ENCODE measurements at places on chromosomes 2 and 18.

- no peak for DNase-seq
These were observed 56.4 kb upstream of the STPG4 start for GRCh38 chr2:47211497-47212011.

DNA sequence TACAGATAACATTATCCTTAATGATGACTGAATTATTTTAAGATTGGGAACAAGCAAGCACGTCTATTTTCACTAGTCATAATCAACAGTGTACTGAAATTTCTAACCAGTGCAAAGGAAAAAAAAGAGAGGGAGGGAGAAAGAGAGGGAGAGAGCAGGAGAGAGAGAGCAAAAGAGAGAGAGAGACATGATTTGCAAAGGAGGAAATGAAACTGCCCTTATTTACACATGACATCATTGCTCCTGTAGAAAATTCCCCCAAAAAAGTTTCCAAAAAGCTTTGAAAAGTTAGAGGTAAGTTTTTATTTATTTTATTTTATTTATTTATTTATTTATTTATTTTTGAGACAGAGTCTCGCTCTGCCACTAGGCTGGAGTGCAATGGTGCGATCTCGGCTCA is 355.3 kb upstream of the CELF4 start:
- DNase-seq, result no peak

DNA sequence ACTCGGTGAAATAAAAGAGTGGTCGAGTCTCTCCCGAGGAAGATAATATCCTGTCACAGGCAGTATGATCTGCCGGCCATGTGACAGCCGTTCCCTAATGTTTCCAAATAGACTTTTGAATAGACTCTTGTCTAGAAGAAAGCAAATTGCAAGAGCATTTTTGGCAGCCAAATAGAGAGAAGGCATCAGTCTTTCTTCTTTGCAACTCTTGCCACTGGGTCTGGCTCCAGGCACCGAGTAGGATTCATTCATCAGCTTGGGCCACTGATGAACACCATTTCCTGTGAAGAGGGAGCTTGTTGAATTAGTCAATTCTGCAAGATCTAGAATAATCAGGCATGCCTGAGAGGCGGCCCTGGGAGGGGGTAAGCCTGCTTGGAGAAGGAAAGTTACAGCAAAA is 165.6 kb downstream of the KLHL29 start:
- DNase-seq, result no peak

DNA sequence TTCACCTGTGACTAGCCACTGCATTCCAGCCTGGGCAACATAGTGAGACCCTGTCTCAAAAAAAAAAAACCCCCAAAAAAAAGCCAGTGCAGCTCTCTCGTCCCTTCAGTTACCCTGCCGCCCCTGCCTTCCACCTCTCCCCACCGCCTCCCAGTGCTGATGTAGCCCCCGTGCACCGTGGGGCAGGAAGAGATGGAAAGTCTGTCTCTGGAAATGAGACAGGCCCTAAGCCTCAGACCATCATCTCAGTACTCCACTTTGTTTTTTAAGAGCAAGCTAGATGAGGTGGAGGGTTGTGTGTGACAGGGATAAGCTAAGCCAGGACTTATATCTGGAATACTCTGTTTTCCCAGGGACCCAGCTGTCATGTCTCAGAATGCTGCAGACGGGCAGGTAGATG is 32.0 kb downstream of the MERTK start:
- no peak for DNase-seq

- no peak for DNase-seq
These were observed 27.4 kb upstream of the CCNYL1 start for GRCh38 chr2:207683879-207684627.

DNA sequence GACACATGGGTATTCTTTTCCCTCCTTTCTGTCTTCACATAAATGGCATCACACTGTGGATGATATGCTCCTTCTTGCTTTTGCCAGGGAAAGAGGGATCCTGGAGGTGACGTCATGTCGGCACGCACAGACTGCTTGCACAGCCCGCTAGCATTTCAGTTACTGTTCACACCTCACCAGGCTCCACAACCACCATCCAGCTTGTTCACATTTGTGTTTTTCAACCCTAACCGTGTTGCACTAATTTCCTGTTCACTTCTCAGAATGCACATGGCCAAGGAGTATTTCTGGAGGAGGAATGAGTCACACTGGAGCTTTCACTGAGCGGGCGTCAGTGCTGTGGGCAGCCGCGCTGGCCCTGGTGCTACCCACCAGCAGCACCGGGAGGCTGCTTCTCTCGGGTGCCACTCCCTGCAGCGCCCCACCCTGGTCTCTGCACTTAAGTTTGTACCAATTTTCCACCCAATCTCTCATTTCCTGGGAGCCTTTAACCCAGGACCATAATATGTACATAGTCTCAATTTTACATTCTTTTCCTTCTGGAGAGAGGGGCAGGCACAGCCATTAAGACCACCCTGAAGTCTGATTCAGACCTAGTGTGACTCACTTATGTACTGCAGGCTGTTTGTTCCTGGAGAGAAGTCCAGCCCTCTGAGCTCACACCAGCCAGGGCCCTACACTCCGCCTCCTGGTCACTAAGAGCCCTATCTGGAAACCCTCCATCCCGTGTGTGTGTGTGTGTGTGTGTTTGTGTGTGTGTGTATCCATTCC is 65.1 kb downstream of the MBP start:
- DNase-seq, result peak; percentile 80

DNA sequence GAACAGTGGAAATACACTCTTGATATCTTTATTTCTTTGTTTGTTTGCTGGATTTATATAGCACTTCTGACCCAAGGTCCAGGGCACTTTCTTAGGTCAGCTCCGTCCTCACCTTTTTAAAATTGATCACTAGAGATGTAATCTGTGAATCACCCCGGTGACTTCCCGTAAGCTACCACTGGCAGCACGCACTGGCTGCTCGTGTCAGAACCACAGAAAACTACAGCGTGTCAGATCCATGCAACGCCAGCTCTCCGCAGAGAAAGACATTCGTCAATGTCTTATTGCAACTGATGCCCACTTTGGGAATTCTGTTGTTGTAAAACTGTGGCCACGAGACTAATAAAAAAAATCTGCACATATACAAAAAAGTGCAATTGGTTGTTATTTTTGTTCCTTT is 779.4 kb upstream of the ZEB2 start:
- no peak for DNase-seq

GRCh38 chr2:28486526-28486925 is 9.3 kb upstream of the PLB1 start:
- no peak for DNase-seq

DNA sequence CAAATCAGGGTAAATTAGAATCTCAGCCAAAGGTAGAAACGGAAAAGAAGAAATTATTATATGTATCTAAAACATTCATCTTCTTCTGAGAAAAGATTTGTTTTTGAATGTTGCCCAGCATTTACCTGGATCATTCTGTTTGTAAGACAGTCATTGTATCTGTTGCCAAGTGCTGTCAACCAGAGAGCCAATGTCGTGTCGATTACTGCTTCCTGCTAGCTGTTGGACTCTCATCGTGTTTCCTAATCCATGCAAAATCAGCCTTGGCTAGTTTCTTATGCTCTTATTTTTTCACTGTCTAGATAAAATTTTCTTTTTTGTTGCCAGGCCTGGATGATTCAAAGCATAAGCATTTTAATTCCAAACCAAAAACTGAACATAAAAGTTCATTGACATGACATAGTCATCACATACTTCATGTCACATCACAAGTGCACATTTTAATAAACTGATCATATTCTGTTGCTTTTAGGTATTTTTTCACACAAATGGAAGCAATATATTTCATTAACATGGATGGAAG is 202.3 kb downstream of the KCNH7 start:
- no peak for DNase-seq

- DNase-seq, result peak; percentile 50
These were observed 675 bp downstream of the PRKD3 start for GRCh38 chr2:37323781-37324535.

- no peak for DNase-seq
These were observed 31.2 kb upstream of the MYCN start for GRCh38 chr2:15909157-15909556.

DNA sequence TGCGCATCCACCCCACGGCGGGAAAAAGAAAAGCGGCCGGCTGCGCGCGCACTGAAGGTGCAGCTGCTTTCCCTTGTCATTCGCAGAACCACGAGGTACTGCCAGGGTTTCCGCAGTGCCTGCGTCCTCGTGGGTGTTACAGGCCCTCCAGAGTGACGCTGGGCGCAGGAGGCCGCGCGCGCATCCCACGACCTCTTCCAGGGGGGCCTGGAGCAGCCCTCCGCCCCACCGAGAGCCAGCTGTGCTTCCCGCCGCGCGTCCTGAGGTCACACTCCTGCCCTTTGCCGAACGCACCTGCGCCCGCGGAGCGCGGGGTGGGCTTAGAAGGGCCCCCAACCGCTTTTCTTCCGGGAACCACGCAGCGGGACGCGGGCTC is 378 bp upstream of the IAH1 start:
- peak; percentile 73 for DNase-seq

- DNase-seq, result no peak
These were observed 264.0 kb downstream of the MREG start for GRCh38 chr2:215749092-215749957.

DNA sequence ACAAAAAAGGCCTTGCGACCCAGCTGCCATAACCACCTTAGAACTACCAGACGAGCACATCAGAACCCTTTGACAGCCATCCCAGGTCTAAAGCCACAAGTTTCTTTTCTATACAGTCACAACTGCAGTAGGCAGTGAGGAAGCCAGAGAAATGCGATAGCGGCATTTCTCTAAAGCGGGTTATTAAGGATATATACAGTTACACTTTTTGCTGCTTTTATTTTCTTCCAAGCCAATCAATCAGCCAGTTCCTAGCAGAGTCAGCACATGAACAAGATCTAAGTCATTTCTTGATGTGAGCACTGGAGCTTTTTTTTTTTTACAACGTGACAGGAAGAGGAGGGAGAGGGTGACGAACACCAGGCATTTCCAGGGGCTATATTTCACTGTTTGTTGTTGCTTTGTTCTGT is 48.8 kb downstream of the FEZ2 start:
- no peak for DNase-seq

GRCh38 chr2:202237787-202238233 is 587 bp downstream of the SUMO1 start:
- peak; percentile 20 for DNase-seq

GRCh38 chr2:30136764-30137444 is 9.9 kb upstream of the YPEL5 start:
- no peak for DNase-seq

- DNase-seq, result no peak
These were observed 113.0 kb downstream of the CNTNAP5 start for GRCh38 chr2:124138076-124138475.

GRCh38 chr2:240919161-240919781 is 13.1 kb downstream of the CROCC2 start:
- DNase-seq, result peak; percentile 2

DNA sequence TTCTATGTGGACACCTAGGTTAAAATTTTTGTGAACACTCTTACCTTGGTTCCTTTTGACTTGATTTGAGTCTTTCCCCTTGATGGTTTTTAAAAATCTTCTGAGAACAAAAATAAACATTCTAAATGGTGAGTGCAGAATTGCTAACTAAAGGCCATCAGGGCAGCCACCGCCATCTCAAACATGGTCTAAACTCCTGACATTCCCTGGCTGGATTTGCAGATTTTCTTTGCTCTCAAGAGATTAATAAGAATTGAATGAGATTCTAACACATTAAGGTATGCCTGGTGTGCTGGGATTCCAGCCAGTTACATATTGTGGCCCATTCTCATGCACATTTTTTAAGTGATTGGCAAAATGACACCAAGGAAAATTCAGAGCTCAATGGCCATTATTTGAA is 17.2 kb upstream of the CTDP1 start:
- DNase-seq, result no peak

DNA sequence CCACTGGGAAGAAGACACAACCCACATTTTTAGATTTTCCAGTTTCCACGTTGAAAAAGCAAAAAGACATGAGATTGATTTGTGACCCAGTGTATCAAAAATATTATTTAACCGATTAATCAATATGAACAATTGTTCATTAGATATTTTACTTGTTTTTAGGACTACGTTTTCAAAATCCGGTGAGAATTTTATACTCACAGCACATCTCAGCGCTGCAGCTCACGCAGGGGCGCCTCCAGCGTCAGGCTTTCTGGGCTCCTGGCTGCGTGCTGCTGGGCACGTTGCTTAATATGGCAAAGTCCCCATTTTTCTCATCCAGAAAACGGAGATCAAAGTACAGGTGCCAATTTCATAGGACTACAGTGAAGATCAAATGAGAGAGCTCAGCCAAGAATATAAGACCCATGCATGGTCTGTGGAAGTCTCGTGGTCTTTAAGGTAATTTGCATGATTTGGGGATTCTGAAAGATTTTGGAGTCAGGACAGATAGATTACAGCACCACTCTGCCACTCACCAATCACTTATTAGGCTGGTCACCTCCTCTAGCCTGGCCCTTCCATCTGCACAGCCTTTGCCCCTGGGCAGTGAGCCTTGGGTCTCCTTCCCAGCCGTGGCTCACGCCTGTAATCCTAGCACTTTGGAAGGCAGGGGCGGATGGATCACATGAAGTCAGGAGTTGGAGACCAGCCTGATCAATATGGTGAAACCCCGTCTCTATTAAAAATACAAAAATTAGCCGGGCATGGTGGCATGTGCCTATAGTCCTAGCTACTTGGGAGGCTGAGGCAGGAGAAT is 36.2 kb downstream of the PTPN18 start:
- DNase-seq, result no peak

DNA sequence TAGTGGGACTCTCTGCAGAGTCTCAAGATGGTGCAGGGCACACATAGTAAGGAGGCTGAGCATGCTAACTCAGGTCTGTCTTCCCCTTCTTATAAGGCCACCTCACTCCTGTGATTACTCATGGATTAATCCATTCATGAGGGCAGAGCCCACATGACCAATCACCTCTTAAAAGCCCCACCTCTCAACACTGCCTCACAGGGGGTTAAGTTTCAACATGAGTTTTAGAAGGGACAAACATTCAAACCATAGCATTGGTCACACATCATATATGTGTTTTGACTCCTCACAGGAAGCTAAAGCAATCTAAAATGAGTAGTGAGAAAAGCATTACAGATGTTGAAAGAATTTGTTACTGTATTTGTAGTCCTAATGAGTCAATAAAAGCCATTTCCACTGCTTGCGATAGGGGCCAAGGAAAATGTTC is 57.5 kb downstream of the DTNA start:
- no peak for DNase-seq

Data from CD4-positive, alpha-beta T cell treated with Interleukin-4 for 1 hour (primary cell).